ENCODE measurements at places on chromosomes 12 and 14.

DNA sequence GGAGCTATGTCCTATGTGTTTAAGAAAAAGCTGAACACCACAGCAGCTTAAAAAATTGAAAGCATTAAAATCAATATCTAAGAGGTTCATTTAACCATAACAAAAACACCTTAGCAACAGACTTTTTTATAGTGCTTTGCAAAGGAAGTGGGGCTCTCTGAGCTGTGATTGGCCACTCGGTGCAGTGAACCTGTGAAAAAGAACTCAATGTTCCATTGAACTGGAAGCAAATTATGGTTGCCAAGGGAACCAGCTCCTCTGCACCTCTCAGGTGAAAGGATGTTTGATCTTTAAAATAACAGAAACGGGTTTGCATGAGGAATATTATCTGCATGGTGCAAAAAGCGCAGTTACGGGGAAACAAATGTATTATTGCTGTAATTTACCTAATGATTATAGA is 149.4 kb downstream of the SNAPC1 start:
- no peak for DNase-seq

- no peak for DNase-seq
Observed at GRCh38 chr14:71341156-71341555, 433.9 kb downstream of the PCNX1 start.

DNA sequence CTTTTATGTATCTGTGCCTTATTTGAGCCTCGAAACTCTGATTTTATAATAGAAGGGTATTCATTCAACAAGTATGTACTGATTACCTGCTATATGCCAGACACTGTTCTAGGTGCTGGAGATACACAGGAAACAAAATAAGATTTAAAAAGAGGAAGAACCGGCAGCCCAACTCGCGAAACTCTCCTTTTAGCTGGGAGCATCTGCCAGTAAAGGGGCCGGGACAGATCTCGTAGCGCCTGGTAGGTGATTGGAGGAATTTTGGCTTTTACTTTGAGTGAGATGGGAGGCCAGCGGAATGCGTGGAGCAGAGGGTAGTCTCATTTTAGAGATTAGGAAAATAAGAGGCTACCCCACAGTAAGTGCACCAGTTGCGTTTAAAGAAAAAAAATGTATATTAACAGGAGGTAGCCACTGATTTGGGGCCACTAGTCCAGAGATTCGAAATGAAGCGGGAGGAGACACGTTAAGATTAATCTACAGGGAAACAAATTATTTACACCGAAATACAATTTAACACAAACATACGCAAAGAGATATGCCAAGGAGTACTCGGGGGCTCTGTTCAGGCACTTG is 520 bp upstream of the MON2 start:
- DNase-seq: no peak

DNA sequence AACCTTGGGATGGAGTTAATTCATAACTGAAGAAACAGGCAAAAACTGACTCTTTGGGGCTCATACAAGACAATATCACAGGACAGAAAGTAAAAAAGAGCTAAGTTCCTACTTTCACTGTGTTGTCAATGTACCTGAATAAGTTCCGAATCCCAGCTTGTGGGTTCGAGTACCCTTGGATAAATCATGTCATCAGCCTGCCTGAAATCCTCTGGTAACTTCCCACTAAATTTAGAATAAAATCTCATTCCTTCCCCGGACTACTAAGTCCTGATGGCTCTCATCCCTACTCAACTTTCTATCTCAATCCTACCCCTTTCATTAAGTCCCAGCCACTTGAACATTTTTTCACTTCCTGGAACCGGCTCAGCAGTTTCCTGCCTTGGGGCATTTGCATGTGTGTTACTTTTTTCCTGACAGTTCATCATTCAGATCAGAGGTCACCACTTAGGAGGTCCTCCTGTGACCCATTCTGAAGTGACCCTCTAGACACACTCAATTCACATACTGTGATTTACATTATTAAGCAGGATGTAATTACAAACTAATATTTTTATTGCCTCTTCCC is 12.7 kb downstream of the ERP29 start:
- DNase-seq: no peak
